ENCODE measurements at places on chromosomes 11 and 22.

GRCh38 chr22:37733625-37734401, 37.0 kb downstream of the TRIOBP start:
- no peak for DNase-seq

DNA sequence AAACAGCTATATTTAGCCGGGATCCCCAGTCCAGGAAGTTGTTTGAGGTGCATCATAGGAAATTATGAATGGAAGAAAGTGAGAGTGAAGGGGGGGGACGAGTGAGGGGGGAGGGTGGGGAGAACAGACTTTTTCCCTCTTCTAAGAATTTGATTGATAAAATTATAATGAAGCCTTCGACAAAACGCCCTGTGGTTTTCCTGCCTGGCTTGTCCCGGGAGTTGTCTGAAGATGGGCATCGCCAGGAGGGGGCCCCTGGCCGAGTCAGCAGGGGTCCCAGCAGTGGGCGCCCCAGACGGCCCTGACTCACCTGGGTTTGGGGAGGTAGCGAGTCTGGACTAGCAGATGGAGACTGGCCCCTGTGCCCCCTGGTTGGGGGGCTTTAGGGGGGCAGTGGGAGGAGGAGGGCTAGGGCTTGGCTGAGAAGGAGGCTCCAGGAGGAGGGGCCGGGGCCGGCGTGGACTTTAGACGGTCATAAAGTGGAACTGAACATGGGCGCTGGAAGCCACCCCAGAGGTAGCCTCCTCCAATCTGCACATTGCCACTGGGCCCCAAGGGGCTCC, 336 bp upstream of the LIF start:
- peak; percentile 69 for DNase-seq

DNA sequence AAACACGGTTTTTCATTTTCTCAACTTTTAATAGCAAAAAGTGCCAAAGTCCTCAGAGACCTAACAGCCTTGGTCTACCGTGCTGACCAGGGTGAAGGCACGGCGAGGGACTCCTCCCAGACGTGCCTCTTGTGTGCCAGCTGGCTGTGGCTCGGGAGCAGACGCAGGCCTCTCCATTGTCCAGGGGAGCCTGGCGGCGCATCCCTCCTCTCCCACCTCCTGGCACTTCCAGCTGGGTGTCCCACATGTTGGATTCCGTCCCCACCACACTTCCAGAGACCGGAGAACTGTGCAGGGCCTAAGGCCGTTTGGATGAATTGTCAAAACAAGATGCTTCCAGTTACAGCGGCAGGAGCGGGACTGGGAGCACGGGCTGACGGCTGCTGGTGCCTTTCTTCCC, 11.6 kb downstream of the CDPF1 start:
- DNase-seq, result no peak

GRCh38 chr22:30277547-30278344, 11.1 kb upstream of the OSM start:
- no peak for DNase-seq

DNA sequence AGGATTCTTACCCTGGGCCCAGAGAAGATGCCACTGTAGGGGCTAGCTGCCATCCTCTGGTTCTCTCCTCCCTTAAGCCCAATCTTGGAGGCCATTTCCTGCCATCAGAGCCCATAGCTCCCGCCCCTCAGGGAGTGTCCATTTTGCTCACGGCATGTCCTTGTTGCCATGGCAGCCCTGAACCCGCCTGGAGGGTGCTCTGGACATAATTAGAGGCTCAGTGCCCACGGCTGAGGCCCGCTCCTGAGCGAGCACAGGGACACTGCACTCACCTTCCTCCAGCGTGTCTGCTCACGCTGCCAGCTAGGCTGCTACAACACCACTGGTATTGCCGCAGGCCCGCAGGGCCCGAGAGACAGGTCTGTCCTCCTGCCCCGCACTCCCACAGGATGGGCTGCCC, 11.1 kb upstream of the SUSD2 start:
- no peak for DNase-seq

- no peak for DNase-seq
Measured at GRCh38 chr11:13687271-13687670, 18.8 kb downstream of the FAR1 start.

All from activated naive CD8-positive, alpha-beta T cell treated with anti-CD3 and anti-CD28 coated beads, Interleukin-2, amount 10 ng/mL, durations not matched to agents 7 days and 5 days (primary cell).